Esophagus squamous epithelium (tissue), 5 donors: ENCODE measurements at places on chromosomes 12 and 14.

DNA sequence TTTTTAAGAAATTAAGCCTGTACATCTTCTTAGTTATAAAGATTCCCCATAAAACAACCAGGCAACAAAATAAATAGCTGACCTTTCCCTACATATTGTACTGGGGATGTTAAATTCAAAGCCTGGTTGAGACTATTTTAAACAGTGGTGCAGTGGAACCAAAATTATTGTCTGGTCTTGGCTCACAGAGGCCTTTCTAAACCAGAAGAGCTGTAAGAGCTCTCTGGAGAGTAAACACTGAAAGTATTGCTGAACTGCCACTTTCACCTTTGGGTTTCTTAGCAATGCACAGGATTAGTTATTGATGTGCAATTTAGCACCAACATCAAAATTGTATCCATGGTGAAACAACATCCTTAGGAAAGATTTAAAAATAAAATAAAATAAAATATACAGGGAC, 20.6 kb downstream of the RACGAP1 start:
- no peak for DNase-seq
- H3K4me1 ChIP-seq, result no peaks in the 10 kb centered on the region
- H3K4me3 ChIP-seq, result no peak overlapping the region

GRCh38 chr14:105844810-105845724, 318.7 kb downstream of the TMEM121 start:
- H3K27me3 ChIP-seq, result no peaks in the 10 kb centered on the region
- H3K36me3 ChIP-seq, result no peaks in the 10 kb centered on the region
- DNase-seq, result no peak

DNA sequence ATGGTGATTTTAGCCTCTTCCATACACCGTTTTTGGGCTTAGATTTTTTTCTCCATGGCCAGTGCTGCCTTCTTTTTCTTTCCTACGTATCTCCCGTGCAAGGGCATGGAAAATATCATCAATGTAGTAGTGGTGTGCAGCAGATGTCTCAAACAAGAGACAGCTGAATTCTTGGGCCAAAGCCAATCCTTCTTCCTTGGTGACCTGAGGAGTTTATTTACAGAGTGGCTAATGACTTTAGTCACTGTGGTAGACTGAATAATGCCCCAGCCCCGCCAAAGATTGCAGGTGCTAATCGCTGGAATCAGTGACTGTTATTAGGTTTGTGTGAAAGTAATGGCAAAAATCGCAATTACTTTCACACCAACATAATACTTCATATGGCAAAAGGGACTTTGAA, 235.5 kb upstream of the NOS1 start:
- H3K36me3 ChIP-seq, result no peaks in the 10 kb centered on the region
- H3K27ac ChIP-seq, result no peak overlapping the region
- no peak overlapping the region for H3K4me3 ChIP-seq
- no peak for DNase-seq
- no peaks in the 10 kb centered on the region for H3K4me1 ChIP-seq
- H3K27me3 ChIP-seq, result no peaks in the 10 kb centered on the region

DNA sequence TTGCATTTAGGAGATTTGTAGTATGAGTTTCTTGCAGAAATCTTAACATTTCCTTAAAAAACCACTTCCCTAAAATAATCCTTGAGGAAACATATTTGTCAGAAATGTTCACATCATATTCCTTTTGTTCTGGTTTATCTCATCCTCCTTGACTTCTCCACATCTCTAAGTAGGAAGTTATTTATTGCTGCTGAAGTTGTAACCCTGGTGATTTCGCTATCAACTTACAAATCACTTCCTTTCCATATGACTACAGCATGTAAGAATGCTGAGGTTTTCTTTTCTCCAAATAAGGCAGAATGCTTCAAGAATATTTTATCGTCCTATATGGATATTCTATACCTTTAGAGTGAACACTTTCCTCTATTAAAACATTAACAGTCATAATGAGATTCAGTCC, 751.7 kb downstream of the NRXN3 start:
- DNase-seq, result no peak
- no peak overlapping the region for H3K27ac ChIP-seq
- H3K36me3 ChIP-seq, result no peaks in the 10 kb centered on the region
- H3K4me3 ChIP-seq, result no peak overlapping the region
- H3K27me3 ChIP-seq, result no peaks in the 10 kb centered on the region

- no peaks in the 10 kb centered on the region for H3K27me3 ChIP-seq
- no peaks in the 10 kb centered on the region for H3K4me1 ChIP-seq
- no peak overlapping the region for H3K27ac ChIP-seq
- no peak for DNase-seq
These were observed 295.9 kb upstream of the ATP2B1 start for GRCh38 chr12:90004319-90005074.

DNA sequence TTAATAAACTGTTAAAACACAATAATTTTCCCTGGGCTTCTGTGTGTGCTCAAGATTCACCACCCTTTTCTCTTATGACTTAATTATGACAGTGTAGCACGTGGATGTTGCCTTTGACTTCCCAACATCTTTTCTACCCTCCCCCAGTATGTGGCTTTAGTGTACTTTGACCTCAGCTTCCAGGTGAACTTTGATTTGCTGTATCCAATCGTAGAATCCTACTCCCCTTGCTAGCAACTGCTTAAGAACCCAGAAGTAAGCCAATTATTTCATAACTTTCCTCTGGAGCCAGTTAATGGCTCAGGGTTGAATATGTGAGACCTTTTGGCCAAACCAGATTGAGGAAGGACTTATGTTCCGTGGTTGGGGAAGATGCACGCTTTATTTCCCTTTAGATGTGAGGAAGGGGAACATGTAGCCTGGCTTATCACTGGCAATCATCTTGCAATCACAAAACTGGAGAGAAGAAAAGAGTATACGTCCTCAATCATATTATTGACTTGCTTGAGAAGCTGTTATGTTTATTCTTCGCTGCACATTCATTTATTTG, 259.6 kb upstream of the ATP2B1 start:
- DNase-seq, result no peak
- H3K27me3 ChIP-seq, result no peaks in the 10 kb centered on the region
- peaks cover 9% of the 10 kb centered on the region for H3K4me1 ChIP-seq
- no peak overlapping the region for H3K4me3 ChIP-seq
- H3K36me3 ChIP-seq, result no peaks in the 10 kb centered on the region
- no peak overlapping the region for H3K27ac ChIP-seq

- no peak for DNase-seq
- H3K36me3 ChIP-seq, result no peaks in the 10 kb centered on the region
- H3K4me1 ChIP-seq, result no peaks in the 10 kb centered on the region
- H3K27me3 ChIP-seq, result no peaks in the 10 kb centered on the region
- no peak overlapping the region for H3K27ac ChIP-seq
- H3K4me3 ChIP-seq, result no peak overlapping the region
These were observed 16.7 kb downstream of the OR9K2 start for GRCh38 chr12:55142669-55143565.

GRCh38 chr14:92600318-92601053, 86.9 kb downstream of the RIN3 start:
- no peaks in the 10 kb centered on the region for H3K27me3 ChIP-seq
- peaks cover 10% of the 10 kb centered on the region for H3K4me1 ChIP-seq
- H3K27ac ChIP-seq, result peak overlapping the region; percentile 67
- no peak for DNase-seq

DNA sequence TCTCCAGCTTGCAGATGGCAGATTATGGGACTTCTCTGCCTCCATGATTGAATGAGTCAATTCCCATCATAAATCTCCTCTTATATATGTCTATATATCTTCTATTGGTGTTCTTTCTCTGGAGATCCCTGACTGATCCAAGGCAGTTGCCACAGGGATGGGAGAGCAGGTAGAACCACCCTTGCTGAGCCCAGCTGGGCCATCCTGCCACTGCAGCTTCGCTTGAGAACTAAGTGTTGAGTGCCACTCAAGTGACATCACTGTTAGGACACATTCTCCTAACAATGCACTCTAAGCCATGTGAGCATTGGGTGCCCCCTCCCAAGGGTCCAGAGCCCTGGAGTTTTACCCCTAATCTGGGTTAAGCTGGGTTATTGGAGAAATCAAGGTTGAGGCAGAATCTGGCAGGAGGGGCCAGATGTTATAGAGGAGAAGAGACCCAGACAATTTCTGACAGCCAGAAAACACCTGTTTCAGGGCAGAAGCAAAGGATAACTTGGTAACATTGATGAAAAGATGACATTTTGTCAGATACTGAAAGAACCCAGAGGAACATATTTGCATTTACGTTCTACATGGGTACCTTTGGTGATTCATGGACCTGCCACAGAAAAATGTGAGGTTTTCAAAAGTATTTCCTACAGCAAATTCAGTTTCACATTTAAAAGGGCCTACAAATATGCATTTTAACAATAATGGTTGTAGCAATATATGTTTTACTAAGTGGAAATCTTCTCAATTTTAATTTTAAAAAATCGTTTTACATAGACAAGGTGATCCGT, 57.2 kb upstream of the MAX start:
- H3K36me3 ChIP-seq, result no peaks in the 10 kb centered on the region
- H3K27me3 ChIP-seq, result no peaks in the 10 kb centered on the region
- H3K4me3 ChIP-seq, result no peak overlapping the region
- H3K27ac ChIP-seq, result no peak overlapping the region
- no peak for DNase-seq

DNA sequence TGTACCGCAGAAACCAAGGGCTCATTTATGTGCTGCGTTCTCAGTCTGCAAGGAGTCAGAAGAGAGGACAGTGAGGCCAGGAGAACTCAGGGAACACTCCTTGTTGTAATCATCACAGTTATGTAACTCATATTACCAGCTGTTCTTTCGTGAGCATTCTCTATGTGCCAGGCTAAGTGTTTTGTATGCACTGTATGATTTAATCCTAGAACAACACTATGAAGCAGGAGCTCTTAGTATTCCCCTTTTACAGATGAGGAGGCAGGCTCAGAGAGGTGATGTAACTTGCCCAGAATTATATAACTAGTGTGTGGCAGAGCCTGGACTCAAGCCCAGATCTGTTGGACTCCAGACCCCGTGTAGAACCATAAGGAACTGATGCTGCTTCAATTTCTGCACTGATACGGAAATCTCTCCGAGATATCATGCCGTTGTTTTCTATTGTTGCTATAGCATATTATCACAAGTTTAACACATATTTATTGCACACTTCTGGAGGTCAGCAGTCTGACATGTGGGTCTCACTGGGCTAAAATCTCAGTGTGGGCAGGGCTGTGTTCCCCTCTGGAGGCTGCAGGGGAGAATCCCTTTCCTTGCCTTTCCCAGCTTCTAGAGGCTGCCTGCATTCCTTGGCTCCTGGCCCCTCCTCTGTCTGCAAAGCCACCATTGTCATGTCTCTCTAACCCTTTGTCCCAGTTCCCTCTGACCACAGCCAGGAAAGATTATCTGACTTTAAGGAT, 16.3 kb upstream of the CD9 start:
- H3K27ac ChIP-seq, result peak overlapping the region; percentile 89
- no peaks in the 10 kb centered on the region for H3K36me3 ChIP-seq
- no peak for DNase-seq
- H3K4me3 ChIP-seq, result no peak overlapping the region
- peaks cover 60% of the 10 kb centered on the region for H3K4me1 ChIP-seq

- no peaks in the 10 kb centered on the region for H3K36me3 ChIP-seq
- H3K27ac ChIP-seq, result no peak overlapping the region
- H3K4me3 ChIP-seq, result no peak overlapping the region
- DNase-seq, result no peak
These were observed 37.9 kb downstream of the RAB21 start for GRCh38 chr12:71792599-71792998.

DNA sequence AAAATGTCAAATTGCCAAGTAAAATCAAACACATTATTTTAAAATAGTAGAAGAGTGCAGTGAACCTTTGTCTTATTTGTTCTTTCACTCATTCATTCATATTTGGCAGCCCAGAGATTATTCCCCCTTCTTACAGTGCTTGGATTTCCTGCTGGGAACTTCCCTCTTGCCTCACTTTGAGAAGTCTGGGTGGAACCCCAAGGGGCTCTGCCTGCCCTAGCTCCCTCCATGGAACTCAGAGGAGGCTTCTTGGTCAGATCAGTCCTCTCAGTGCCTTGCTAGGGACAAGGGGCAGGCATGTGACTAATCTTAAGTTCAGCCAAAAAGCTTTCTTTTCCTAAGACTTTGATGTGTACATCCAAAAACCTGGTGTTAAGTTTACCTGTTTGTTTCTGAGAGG, 84.7 kb upstream of the OVCH1 start:
- DNase-seq, result no peak
- H3K27ac ChIP-seq, result no peak overlapping the region
- no peaks in the 10 kb centered on the region for H3K4me1 ChIP-seq
- no peaks in the 10 kb centered on the region for H3K36me3 ChIP-seq
- no peaks in the 10 kb centered on the region for H3K27me3 ChIP-seq

- no peak overlapping the region for H3K27ac ChIP-seq
- H3K36me3 ChIP-seq, result no peaks in the 10 kb centered on the region
- H3K4me3 ChIP-seq, result no peak overlapping the region
- H3K27me3 ChIP-seq, result no peaks in the 10 kb centered on the region
- DNase-seq, result no peak
These were observed 192.9 kb downstream of the PRKD1 start for GRCh38 chr14:29734732-29735131.

- no peak overlapping the region for H3K27ac ChIP-seq
- no peaks in the 10 kb centered on the region for H3K36me3 ChIP-seq
- H3K4me1 ChIP-seq, result no peaks in the 10 kb centered on the region
- H3K4me3 ChIP-seq, result no peak overlapping the region
These were observed 25.1 kb upstream of the CDK17 start for GRCh38 chr12:96425321-96425720.

DNA sequence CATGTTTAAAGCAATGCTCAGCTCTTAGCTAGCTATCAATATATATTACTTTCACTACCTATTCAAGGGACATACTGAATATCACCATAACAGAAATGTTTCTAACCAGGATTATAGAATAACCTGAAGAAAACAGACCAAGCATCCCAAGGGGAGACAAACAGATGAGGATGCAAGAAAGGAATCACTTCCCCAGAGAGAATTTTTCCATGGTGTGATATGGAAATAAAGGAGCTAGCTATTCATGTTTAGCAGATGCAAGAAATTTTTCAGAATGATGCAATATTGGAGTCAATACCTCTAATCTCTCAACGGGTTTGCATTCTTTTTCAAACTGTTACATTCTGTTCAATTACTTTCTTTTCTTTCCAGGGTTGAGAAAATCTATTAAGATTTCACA, 538.9 kb upstream of the FLRT2 start:
- no peak for DNase-seq
- no peaks in the 10 kb centered on the region for H3K4me1 ChIP-seq
- H3K27ac ChIP-seq, result no peak overlapping the region
- no peaks in the 10 kb centered on the region for H3K36me3 ChIP-seq

- no peak for DNase-seq
- H3K27ac ChIP-seq, result peak overlapping the region; percentile 86
- H3K4me1 ChIP-seq, result peaks cover 40% of the 10 kb centered on the region
- H3K36me3 ChIP-seq, result no peaks in the 10 kb centered on the region
- no peak overlapping the region for H3K4me3 ChIP-seq
These were observed 180.3 kb downstream of the CALM1 start for GRCh38 chr14:90576981-90577660.

DNA sequence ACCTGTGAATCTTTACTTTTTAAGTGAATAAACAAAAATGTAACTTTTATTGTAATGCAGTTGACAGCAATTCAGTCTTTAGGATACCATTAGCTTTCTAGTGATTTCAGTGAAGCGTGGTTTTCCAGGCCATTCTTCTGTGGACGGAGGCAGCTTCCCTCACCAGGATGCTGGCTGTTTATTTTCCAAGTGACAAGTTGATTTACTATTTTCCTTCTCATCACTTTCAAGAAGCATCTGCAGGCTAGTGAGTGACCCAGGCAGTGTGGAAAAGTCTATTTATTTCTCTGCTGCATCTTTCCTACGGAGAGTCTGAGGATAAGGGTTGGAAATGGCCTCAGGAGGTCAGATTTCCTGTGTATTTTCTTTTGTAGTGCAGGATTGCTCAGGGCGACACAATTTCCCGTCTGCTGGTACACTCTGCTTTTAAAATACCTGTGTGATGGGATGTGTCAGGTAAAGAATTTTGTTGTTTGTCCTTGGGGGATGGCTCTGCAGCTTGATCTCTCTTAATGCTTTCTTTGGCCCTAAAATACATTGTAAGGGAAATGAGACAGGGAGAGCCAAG, 467.8 kb downstream of the NRXN3 start:
- no peak overlapping the region for H3K4me3 ChIP-seq
- no peaks in the 10 kb centered on the region for H3K36me3 ChIP-seq
- H3K27me3 ChIP-seq, result no peaks in the 10 kb centered on the region
